ENCODE measurements at places on chromosomes 11 and 22. TPM values are rescaled to one million over a fixed set of nuclear protein-coding genes. Genes with fewer than 3 reads are reported as not detected.

MRPL49 gene
- 72.3 TPM for total RNA-seq

PATE4 gene
- total RNA-seq = not detected

KRTAP5-11 gene
- total RNA-seq = not detected

VWCE gene
- total RNA-seq = 0.50 TPM

STIP1 gene
- 268 TPM for total RNA-seq

VSIG10L2 gene
- total RNA-seq = not detected

HORMAD2 gene
- not detected for total RNA-seq

SPDYC gene
- not detected for total RNA-seq

ADAMTS8 gene
- 0.49 TPM for total RNA-seq

C11orf97 gene
- total RNA-seq = not detected

NDUFC2 gene
- 234 TPM for total RNA-seq

CCDC81 gene
- 0.25 TPM for total RNA-seq

SEZ6L gene
- not detected for total RNA-seq

MMP8 gene
- not detected for total RNA-seq

SF1 gene
- total RNA-seq = 173 TPM

SVIP gene
- total RNA-seq = 15.4 TPM

PDE2A gene
- 2.3 TPM for total RNA-seq

TNNT3 gene
- total RNA-seq = not detected

PGA3 gene
- total RNA-seq = not detected

EMID1 gene
- total RNA-seq = 0.34 TPM

CHKB gene
- total RNA-seq = 18.5 TPM

CCDC73 gene
- total RNA-seq = not detected

C22orf42 gene
- total RNA-seq = not detected

PDGFD gene
- 8.5 TPM for total RNA-seq

CHADL gene
- not detected for total RNA-seq

SLC22A6 gene
- total RNA-seq = not detected

C11orf91 gene
- total RNA-seq = 1.3 TPM

HINFP gene
- total RNA-seq = 11.5 TPM

DEUP1 gene
- not detected for total RNA-seq

FOXR1 gene
- not detected for total RNA-seq

TECTA gene
- 0.03 TPM for total RNA-seq

PARVG gene
- not detected for total RNA-seq

YAP1 gene
- total RNA-seq = 46.0 TPM

Data from A549 treated with RU486 at 1 μM for 4 hours (cell line).